ENCODE measurements at places on chromosomes 6 and 20. TPM values are rescaled to one million over a fixed set of nuclear protein-coding genes. Genes with fewer than 3 reads are reported as not detected.

GRCh38 chr20:49433333-49433732 is 49.1 kb downstream of the KCNB1 start:
- DNase-seq, result no peak

DNA sequence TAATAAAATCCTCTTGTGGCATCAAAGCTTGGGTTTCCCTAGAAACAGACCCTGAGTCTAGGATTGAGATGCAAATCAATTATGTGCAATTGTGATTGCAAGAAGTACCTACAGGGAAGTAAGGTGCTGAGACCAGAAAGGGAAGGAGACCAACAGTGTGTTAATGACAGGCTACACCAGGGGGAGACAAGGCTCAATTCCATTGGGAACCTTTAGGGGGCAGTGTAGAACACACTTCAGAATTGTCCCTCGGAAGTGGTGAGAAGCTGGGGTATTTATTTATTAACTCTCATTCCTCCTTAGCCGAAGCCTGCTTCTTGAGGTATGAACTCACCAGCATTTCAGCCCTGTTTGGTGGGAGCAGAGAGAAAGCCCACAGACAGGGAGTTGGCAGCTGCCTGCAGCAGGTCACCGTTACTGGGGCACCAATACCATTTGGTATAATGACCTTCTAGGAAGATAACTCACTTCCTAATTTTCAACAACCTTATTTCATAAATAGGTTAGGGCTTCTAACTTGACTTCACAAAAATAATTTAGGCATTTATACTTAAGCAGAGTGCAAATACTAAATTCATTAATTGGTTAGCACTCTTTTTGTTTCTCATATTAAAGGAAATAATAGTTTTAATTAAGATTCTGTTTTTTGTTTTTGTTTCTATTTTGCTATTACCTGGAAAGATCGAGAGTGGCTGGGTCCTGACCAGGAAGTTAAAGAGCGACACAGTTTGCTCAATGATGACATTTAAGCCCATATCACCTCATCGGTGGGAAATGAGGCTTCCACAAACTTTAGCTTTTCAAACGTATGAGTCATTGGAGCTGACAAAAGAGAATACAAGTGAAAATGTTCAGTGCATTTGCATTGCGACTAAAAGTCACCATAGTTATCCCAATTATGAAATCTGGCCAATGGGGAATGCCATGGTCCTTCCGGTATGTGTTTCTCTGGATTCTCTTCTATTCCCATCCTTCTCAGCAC is 94.8 kb downstream of the BTBD3 start:
- DNase-seq, result peak; percentile 30

GRCh38 chr20:33767777-33768138 is 36.0 kb downstream of the ZNF341 start:
- DNase-seq, result no peak

GRCh38 chr6:156345700-156346099 is 431.5 kb upstream of the ARID1B start:
- no peak for DNase-seq

DNA sequence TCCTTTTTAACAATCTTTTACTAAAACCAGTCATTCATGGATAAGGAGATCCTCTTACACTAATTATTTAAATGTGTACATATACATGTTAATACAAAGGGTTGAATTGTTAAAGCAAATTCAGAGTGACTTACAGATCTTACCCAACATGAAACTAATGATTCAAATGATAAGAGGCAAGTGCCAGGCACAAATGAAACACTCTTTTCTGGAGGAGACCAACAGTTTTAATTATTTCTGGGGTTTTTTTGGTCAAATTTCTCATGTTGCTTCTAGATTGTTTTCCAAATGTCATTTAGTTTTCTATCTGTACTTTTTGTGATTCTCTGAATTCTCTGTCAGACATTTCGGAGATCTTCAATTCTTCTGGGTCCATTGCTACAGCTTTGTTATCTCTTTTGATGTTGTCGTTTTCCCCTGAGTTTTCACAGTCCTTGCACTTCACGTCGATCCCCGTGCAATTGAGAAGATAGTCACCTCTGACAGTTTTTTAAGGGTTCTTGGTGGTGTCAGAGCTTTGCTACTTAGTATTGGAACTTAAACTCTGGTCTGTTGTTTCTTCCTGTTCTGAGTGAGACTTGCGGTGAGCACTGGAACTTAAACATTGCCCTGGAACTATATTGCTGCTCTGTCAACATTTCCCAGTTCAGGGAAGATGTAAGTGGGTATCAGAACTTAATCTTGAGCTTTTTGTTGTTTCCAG is 23.2 kb downstream of the MAS1 start:
- no peak for DNase-seq

GRCh38 chr20:11845340-11845739 is 72.4 kb upstream of the BTBD3 start:
- DNase-seq, result no peak

DNA sequence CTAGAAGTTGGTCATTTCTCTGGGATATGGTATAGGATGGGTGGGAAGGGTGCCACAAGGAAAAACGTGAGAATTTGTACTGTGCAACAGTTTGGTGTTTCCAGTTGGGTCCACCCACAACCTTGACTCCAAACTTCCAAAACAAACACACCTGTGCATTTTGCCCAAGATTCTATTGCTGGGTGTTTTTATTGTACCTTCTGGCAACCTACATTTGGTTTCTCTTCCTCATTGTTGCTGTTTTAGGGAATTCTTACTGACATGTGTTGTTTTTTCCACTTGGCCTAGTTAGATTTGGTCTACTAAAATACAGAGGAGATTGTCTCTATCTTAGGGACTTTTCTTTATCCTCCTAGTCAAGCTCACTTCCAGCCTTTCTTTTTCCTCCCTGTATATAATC is 16.7 kb downstream of the TULP4 start:
- DNase-seq, result no peak

- DNase-seq, result peak; percentile 68
Measured at GRCh38 chr6:44221291-44221960, 2.0 kb upstream of the SLC29A1 start.

PLEKHG1 gene
- 2.8 TPM for polyA plus RNA-seq

DNA sequence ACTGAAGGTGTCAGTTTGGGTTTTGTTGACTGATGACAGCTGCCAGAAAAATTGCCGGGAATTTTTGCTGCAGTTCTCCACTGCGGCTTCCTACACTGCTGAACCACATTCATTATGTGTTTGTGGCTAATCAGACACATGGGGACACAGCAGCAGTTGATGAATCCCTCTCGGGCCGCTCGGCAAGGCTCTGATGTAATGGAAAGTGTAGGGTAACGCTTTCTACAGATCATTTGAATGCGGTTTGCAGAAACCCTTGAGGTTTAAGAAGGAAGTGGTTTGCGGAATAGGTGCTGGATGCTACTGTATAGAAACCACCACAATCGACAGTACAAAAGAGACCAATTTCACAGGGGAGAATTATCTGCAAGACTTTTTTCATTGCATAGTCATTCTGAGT is 138.7 kb upstream of the SASH1 start:
- DNase-seq, result no peak

SEL1L2 gene
- polyA plus RNA-seq, result not detected

LTB gene
- 6.6 TPM for polyA plus RNA-seq

GRCh38 chr6:147204060-147204785 is at the start of gene STXBP5:
STXBP5 (plus strand) TSS chr6:147204417; CDS start chr6:147204533, 116 bp downstream.
- DNase-seq, result peak; percentile 73

DNA sequence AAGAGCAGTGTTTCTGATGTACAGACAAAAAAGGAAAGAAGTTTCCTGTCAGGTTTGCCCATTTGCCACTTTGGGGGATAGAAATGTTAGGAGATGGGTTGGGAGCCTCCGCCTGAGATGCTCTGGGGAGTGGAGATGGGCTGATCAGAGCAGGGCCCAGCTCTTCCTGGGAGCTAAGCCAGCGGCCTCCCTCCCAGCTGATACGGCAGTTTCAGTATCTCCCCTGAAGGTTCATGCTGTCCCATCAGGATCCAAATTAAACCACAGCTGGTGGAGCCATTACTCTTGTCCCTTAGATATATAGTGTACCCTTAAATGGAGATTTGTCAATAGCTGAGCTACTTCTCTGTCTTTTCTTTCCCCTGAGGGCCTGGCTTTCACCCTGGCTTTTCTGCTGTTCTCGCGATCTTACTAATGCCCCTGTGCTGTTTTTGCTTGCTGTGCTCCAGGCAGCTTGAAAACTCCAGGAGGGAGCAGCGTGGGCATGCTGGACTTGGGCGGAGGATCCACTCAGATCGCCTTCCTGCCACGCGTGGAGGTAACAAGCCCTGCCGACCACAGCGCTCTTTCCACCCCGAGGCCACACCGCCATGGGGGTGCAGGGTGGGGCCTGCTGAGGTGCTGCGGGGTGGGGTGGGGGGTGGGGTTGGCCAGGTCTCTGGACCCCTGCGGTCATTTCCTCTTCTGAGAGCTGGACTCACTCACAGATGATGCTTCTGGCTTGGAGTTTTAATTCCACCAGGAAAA is 20.9 kb downstream of the ENTPD6 start:
- no peak for DNase-seq

DNA sequence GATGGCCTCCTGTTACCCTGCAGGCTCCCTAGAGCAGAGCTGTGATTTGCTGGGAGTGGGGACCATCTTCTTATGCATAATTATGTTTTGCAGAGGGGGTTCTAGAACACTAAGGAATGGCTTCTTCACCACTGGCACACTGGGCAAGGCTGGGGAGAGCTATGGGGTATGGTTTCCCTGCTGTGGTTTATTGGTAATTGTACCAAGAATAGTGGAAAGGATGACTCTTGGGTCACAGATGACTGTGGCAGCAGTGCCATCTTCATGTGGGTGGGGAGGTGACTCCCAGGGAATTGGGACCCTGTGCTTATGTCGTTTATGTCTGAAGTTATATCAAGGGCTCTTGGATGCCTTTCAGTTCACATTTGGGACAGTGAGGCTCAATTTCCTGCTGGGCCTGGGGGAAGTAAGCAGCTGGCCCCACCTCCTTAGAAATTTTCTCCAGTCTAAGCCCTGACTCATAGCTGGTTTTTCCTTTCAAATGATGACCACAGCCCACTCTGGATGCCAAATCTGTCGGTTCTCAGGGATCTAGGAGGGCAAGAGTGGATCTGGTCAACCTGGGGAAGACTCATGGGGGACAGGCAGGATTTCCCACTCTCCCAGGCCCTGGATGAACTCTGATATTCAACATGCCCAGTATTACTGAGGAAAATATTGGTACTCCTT is 230.8 kb downstream of the LRFN2 start:
- no peak for DNase-seq

GRCh38 chr6:157267654-157268053 is 55.7 kb downstream of the TMEM242 start:
- DNase-seq, result no peak

- DNase-seq, result no peak
Measured at GRCh38 chr6:110233770-110234374, 53.6 kb downstream of the CDC40 start.

TSHZ2 gene
- 0.86 TPM for polyA plus RNA-seq

GRCh38 chr6:52538901-52539354 is 37.9 kb downstream of the TRAM2 start:
- DNase-seq, result no peak

DNA sequence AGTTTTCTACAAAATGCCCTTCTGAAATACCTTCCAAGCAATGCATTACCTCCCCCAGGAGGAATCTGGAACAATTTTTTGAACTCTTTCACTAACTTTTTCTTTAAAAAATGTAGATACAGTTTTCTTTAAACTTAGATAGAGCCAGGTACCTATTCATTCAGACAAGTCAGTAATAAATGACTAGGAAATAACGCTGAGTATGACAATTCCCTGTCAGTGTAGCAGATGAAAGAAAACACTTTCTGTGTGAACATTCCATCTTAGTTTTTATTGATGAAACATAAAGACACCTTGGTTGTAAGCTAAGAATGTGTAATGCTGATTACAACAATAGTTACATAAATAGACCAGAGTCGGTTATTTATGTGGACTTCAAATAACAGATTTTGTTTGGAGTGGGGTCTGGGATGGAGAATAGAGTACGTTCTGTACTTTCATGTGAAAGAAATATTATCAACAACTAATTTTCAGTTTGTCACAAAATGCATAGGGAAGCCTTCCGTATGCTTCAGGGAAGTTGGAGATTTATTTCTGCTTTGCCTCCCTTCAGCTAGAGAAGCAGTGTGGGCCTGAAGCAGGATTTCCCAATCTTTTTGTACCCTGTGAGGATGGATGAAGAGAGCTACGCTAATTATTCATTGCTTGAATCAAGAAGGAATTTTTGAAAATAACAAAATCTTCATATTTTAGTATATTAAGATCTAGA is 19.2 kb upstream of the QKI start:
- DNase-seq, result no peak

GRCh38 chr6:157759028-157759427 is 64.0 kb upstream of the SNX9 start:
- DNase-seq, result no peak

DNA sequence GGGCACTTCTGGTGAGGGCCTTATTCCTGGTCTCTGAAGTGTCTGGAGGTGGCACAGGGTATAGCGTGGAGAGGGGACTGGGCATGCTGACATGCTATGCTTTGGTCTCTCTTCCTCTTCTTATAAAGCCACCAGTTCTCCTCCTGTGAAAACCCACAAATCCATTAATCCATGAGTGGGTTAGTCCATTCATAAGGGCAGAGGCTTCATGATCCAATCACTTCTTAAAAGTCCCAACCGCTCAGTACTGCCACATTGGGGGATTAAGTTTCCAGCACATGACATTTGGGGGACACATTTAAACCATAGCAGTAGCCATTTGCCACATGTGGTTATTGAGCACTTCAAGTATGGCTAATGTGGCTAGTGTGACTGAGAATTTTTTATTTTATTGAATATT is 3.8 kb upstream of the TRIB3 start:
- DNase-seq, result no peak

DNA sequence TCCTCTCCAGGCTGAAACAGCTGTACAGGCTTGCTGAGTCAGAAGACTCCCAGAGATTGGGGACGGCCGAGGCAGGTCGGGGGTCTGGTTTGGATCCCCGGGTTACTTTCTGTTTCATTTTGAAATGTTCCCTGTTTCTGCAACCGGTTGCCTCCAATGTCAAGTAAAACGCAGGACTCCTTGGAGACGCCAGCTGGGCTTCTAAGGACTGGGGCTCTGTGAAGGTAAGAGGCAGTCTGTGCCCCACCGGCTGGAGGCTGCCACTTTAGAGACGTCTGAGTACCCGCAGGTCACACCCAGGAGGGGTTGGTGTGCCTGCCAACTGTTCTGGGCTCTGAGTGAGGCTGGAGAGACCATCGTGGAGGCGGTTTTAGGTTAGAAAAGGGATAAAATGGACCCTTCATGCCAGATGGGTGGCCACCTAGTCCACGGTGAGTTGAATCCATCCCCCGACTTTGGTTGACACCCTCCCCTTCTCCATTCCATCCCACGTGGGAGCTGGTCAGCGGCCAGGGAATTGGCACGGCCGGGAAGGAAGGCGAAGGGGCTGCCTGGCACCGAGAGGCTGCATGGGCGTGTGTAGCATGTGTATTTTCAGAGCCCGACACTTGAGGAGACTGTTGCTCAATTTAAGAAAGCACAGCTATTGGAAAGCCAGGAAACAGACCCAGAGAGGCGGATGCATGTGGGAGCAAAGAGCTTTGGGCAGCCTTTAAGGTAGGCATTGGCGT is 240.9 kb downstream of the PHACTR1 start:
- DNase-seq, result peak; percentile 91

GRCh38 chr20:1477896-1478490 is 11.3 kb upstream of the NSFL1C start:
- DNase-seq, result no peak

DNA sequence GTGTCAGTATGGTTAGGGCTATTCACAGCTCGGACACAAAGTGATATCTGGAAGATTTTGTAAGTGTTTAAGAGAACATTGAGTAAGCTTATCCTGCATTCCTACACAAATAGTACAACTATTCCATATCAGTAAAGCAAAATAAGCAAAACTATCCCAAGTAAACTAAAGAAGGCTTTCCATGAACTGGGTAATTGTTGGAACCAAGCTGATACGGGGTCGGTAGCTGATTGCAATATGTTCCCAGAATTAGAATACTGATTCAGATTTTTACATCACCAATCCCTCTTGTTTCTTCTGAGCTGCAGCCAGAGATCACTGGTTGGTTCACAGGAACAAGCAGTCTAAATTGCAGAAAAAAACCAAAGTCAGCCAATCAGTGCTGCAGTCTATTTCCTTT is 54.1 kb downstream of the CDS2 start:
- no peak for DNase-seq
